Right cardiac atrium (tissue), 5 donors: ENCODE measurements at places on chromosomes 16 and 17.

DNA sequence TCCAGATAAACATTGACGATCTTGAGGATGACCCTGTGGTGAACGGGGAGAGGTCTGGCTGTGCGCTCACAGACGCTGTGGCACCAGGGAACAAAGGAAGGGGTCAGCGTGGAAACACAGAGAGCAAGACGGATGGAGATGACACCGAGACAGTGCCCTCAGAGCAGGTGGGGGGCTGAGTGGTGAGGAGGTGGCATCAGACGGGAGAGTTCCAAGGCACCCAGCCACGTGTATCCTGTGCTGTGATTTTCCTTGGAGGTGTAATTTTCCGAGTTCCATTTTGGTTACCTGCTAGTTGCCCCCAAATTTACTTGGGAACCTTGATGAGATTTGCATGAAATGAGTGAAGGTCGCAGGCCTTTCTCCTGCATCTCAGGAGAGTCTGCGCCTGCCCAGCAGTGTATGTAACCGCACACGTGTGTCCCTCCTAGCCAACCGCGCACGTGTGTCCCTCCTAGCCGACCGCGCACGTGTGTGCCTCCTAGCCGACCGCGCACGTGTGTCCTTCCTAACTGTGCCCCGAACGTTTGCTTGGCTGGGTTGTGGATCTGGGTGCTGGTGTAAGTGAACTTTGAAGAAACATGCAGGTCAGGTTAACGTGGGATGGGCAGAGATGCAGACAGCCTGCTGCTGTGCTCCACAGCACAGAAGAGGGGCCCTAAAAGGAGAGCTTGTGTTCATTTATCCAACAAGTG lies 10.1 kb downstream of the TCF25 start:
- peak; percentile 18 for DNase-seq

DNA sequence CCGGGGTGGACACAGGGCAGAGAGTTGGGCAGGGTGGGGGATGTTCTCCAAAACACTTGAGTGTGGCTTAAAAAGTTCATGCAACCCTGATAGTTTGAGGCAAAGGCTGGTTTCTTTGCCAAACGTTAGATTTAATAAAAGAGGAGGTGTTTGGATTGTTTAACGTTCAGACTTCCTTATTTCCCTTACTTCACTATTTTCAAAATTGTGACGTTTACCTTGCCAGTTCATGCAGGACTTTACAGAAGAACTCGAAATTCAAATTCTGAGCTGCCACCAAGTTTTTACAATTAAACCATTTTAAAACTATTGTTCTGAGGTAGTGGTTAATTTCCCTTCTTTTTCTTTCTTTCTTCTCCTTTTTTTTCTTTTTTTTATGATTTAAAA lies 5.5 kb downstream of the SEC14L1 start:
- no peak for DNase-seq

- no peak for DNase-seq
Observed at GRCh38 chr17:46736100-46736499, 82.4 kb downstream of the WNT3 start.

- DNase-seq = peak; percentile 80
Observed at GRCh38 chr17:29577385-29578211, 9.1 kb downstream of the TP53I13 start.

DNA sequence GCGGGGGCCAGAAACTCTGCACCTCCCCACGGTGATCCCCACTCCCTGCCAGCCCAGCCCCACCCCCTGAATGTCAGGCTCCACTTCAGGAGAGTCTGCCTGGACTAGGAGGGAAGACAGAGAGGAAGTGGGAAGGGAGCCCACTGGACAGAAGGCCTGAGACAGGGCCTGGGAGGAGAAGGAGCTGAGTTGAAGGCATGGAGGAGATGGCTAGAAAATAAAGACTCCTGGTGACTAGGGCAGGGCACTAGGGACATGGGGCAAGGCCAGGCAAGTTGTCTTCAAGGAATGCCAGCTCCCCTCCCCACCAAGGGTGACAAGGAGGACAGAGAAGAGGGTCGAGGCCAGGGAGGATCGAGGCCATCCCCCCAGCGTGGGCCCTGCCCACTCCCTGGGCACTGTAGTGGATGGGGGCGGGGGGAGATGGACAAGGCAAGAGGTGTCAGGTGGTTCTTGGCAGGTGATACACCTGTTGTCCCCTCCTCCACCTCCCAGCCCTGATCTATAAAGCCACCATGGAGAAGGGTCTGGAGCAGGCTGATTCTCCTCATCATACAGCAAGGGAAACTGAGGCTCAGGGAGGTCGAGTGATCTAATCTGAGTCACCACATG lies 19.7 kb downstream of the SRCIN1 start:
- no peak for DNase-seq

GRCh38 chr17:37555386-37555785 lies 53.8 kb downstream of the SYNRG start:
- DNase-seq = no peak
